NCI-H1694 treated with DMSO at 0.1 percent for 48 hours (cell line): ENCODE measurements at places on chromosomes 3 and 15.

DNA sequence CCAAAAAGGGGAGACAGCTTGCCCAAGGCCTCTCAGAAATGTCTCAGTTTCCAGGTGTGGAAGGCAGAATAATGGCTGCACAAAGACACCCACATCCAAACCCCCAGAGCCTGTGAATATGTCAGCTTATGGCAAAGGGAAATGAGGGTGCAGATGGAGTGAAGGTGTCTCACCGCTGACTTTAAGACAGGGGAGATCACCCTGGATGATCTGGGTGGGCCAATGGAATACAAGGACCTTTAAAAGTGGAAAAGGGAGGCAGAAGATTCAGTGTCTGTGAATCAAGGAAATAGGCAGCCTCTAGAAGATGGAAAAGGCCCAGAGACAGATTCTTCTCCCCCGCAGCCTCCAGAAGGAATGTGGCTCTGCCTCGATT, 48.8 kb upstream of the ATP2B2 start:
- no peak for DNase-seq

GRCh38 chr3:71025516-71025915, 558.0 kb downstream of the FOXP1 start:
- no peak for DNase-seq

GRCh38 chr3:34155108-34155507, 356.7 kb downstream of the PDCD6IP start:
- no peak for DNase-seq

DNA sequence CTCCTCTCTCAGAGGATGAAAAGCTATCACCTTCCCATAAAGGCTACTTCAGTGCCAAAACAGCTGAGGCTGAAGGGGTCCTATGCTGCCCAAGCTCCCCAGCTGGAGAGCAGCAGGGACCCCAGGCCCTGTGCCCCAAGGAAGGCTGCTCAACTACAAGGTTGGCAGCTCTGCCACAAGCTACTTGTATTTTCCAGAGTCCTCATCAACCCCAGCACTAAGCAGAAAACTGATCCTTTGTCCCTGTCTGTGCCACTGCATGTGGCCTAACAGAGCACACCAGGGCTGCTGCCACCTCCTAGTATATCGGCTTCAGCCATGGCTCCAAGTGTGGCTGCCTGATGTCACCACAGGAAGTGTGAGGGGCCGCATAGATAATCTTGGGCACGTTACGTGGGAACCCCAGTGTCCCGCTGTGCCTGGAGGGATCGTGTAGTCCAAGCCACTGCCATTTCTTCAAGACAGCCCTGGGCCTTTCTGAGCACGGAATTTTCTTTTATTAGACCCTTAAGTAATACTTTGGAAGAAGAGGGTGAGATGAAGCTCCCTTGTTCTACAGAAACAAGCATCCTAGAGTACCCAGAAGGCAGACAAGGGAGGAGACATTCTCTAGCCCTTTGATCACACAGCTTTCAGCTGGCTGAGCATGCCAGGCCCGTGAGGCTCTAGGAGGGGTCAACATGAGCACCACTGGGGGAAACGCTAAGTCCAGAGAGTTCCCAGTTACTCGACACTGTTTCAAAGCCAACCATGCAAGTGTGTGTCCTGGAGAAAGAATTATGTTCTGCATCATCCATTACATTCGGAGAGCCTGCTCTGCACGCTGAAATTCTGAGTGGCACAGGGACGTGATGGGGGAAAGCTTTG, 60.7 kb downstream of the CAPN7 start:
- DNase-seq, result no peak

- no peak for DNase-seq
These were observed 490.8 kb downstream of the MCTP2 start for GRCh38 chr15:94722024-94722636.

GRCh38 chr3:32366638-32367397, 24.8 kb upstream of the CMTM7 start:
- DNase-seq, result no peak

GRCh38 chr3:145971186-145971585, 189.8 kb downstream of the PLOD2 start:
- no peak for DNase-seq

DNA sequence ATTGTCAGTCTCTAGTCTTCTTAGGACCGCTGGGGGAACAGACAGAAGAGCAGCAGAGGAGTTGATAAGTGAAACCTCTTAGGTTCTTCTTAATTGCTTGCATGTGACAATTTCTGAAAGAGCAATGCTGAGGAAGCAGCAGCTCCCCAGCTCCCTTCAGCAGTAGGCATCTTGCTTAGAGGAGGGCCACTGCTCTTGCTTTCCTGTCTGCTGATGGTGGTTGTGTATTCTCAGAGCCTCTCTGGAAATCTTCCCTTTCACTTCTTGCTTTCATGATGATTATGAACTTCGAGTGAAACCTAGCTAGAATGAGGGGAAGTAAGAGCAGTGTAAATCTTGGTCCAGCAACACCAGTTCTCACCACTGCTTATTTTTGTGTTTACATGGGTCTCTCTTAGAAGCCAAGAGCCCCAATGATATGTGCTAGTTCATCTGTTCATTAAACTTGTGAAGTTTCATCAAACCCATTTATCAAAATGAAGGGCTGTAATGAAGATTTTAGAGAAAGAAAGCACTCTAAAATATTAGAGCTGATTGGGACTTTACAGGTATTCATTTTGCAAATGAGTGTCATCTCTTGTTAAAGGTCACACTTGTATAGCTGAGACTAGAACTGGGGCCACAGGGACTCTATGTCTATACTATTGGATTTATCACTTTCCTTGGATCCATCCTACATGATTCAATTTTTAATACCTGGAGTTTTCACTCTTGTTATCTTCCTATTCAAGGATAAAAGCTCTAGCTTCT, 246.7 kb downstream of the LPP start:
- DNase-seq, result no peak

- DNase-seq, result no peak
These were observed 410.4 kb upstream of the RORA start for GRCh38 chr15:61639491-61639890.

GRCh38 chr3:31829826-31830426, 151.1 kb downstream of the OSBPL10 start:
- DNase-seq, result no peak

- DNase-seq, result no peak
These were observed 14.9 kb upstream of the GCNT3 start for GRCh38 chr15:59596640-59597039.

GRCh38 chr3:148990236-148990635, 1.1 kb upstream of the GYG1 start:
- DNase-seq, result no peak

DNA sequence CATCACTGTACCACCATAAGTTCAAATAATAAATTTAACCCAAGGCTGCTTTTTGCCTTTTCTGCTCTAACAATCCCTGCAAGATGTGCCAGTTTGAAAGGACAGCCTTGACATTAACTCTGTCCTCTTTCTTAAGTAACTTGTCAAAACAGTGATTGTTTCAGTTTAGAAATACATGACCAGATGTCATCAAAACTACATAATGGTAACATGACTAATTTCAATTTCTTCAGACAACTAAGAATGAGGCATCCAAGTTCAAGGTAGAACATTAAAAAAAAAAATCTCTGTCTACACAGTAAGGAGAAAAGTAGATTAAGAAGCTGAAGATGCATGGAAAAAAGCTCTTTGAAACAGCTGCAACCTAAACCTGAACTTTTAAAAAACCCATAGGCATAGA, 47.4 kb downstream of the SHQ1 start:
- DNase-seq, result no peak

DNA sequence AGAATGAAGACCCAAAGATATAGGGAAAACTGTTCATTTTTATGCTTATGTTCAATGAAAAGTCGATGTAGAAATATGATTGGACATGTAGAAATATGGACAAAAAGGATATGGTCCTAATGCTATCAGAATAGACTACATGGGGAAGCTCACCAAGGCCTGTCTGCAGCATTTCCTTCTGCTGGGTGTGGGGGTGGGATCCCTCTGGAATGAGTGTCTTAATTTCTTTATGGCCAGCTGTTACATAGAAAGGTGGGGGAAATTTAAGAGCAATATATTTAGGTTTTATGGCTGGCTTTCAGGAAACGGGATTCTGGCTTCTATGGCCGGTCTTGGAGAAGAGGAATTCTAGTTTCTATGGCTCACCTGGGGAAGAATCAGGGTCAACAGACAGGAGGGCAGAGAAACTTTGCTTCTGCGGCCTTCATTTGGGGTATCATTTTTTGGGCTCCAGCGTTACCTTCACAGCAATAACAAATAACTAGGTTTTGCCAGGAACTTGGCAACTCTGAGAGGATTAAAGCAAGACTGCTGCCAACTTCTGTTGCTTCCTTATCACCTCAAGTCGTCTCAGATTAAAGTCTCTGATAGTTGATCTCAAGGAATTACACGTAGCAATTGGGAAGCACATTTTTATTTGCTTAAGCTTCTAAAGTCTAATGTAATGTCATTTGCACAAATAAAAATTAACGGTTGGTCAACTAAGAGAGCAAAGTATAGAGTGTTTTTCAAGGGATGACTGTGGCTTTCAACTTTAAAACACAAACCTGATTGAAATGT, 57.0 kb upstream of the GATM start:
- DNase-seq, result no peak

DNA sequence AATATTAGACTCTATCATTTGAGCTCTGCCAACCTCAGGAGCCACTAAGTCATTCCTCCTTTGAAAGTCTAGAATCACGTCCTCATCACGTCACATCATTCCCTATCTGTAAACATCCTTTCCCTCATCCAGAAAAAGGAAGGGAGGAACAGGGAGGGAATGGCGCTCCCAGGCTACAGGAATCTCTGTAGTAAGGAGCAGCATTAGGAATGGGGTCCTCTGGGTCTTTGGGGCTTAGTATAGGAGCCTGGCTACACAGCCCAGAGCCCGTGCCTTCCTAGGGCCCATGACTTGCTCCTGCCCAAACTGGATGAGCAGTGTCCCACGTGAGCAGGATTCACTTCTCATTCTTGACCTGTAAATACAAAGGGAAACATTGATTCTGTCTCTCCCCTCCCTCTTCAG, 1.6 kb downstream of the TAGLN3 start:
- DNase-seq, result no peak

DNA sequence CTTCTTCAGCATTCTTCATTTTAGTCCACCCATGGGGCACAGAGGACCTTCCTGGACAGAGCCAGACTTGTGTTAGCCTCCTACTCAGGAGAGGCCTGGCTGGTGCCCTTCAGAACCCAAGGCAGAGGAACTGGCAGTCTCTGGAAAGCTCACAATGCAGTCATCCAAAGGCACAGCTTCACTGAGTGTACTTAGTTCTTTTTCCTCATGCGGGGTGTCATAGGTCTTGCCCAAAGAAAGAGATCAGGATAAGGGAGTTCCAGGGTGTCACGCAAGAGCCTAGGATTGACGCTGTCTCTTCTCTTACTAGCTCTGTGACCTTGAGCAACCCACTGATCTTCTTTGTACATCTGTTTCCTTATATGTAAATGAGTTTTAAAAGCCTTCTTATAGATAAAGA, 58.7 kb downstream of the CD200 start:
- DNase-seq, result no peak

DNA sequence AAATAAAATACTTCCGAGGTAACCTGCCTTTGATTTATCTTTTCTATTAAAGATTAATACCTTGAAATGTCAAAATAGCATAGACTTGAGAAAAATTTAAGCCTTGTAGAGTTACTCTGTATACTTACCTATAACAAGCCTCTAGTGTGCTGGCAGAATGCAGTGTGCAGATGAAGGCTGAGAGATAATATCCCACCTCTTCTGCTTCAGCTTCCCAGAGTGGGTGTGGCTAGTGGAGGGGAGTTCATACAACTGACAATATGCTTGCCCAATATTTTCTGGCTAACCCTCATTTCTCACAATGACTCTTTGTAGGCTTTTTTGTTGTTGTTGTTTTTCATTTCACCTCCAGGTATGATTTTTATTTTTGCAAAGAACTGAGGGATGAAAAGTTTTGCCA, 15.7 kb upstream of the ZBTB20 start:
- no peak for DNase-seq

- peak; percentile 28 for DNase-seq
These were observed 11.8 kb upstream of the EID1 start for GRCh38 chr15:48866141-48866563.

DNA sequence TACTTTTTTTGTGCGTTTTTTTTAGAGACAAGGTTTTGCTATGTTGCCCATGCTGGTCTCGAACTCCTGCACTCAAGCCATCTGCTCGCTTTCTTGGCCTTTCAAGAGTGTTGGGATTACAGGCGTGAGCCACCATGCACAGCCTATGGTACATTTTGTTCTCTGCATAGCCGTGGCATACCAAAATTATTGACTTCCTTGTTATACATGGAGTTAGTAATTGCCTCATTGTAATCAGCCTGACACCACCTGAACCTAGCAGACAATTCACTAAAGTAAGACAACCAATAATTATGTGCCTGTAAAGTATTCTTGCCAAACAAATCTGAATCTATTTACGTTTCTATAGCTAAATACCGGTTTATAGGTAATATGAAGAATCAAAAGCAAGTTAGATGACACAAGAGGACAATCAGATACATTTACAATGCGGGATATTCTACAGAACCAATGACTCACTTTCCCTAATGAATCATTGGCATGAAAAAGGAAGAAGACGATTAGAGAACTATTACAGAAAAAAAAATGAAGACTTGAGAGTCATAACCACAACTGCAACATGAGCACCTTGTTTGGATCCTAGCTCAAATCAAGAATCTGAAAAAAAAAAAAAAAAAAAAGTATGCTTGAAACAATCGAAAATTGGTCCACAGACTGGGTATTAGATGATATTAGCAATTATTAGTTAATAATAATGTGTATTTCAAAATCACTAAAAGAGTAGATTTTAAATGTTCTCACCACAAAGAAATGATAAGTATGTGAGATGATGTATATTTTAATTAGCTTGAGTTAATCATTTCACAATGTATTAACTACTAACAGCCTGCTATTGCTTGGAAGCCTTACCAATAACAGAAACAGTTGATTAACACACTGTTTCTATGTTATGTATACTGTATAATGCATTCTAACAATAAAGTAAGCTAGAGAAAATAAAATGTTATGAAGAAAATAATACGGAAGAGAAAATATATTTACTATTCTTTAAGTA, 7.1 kb downstream of the GUCA1C start:
- DNase-seq, result no peak

DNA sequence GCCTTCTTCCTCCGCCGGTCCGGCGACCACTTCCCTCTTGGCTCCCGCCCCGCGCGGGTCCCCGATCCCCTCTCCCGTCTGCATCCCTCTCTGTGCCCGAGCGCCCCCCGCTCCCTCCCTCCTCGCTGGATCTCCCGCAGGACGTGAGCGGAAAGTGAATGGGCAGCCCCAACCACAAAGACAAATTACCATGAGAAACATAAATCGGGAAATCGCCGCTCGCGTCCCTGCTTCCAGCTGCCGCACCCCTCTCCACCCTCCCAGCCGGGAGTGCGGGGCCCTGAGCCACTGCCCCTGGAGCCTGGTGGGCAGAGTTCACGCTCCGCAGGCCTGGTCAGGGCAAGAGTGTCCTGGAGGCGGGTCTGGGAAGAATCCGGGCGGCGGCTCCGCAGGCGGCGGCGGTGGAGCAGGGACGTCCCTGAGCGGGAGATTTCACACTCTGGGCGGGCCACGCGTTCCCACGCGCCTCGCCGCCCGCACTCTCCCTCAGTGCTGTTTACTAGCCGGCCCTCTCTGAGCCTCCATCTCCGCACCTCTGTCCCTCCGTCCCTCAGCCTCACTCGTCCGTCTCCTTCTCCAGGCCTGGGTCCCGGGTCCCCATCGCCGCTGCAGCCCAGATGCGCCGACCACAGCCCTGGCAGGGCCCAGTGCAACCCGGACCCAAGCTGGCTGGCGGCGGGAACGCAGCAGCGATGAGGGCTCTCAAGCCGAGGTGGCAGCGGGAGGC, 835 bp downstream of the SEMA5B start:
- DNase-seq, result no peak

GRCh38 chr15:26395624-26396023, 377.2 kb downstream of the GABRB3 start:
- no peak for DNase-seq

GRCh38 chr15:29518442-29518841, 248.8 kb upstream of the NSMCE3 start:
- no peak for DNase-seq
